ENCODE measurements at places on chromosomes 13 and 19.
A peak's percentile ranks its signal among the peaks of the same experiment; 100 is the strongest.

GRCh38 chr19:43483281-43483680 lies 17.9 kb upstream of the LYPD3 start:
- H3K27me3 ChIP-seq, result no peaks in the 10 kb centered on the region
- DNase-seq, result no peak
- peaks cover 13% of the 10 kb centered on the region for H3K36me3 ChIP-seq
- H3K4me1 ChIP-seq, result no peaks in the 10 kb centered on the region
- H3K27ac ChIP-seq, result no peak overlapping the region

DNA sequence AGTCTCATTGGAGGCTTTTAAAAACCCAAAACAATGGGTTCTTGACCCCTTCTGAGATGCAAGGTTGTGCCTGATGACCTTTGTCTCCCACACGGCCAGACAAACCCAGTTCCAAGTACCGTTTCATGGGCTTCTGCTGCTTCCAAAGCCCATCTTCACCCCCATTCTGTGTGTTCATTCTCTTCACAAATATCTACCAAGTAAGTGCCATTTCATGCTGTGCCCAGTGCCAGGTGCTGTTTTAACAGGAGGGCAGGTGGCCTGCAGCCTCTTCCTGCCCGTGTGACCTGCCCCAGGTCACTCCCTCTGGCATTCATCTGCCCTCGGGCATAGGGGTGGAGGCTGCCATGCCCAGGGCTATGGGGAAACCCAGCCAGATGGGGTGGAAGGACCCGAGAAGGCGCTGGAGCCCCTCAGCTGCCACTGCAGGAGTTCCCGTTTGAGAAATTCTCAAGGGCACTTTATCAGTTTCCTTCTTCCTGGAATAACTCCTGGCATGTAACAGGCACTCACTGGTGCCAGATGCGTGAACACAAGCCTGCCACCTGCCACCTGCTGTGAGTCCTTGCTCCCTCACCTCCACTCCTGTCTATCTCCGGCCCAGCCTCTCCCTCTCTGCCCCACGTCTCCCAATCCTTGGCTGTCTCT lies 12.5 kb downstream of the CAPN12 start:
- H3K4me1 ChIP-seq, result peaks cover 25% of the 10 kb centered on the region
- no peak overlapping the region for H3K4me3 ChIP-seq
- peaks cover 55% of the 10 kb centered on the region for H3K36me3 ChIP-seq
- H3K27ac ChIP-seq, result no peak overlapping the region
- peaks cover 9% of the 10 kb centered on the region for H3K27me3 ChIP-seq
- no peak for DNase-seq

DNA sequence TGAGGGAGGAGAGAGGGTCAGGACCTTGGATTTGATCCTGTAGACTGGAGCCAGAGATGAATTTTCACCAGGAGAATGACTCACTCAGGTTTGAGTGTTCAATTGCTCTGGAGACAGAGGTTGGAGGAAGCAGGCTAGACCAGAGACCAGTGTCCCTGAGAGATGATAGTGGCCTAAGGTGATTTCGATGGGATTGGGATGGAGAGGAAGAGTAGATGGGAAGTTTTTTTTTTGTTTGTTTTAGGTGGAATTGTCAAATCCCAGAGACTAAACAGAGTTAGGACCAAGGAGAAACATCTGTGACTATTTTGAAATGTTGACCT lies 2.3 kb downstream of the CEBPG start:
- H3K36me3 ChIP-seq, result no peaks in the 10 kb centered on the region
- DNase-seq, result no peak
- H3K27ac ChIP-seq, result no peak overlapping the region
- no peaks in the 10 kb centered on the region for H3K27me3 ChIP-seq

GRCh38 chr19:49400029-49400428 lies 12.0 kb downstream of the KASH5 start:
- DNase-seq, result no peak
- no peaks in the 10 kb centered on the region for H3K4me1 ChIP-seq
- no peak overlapping the region for H3K4me3 ChIP-seq
- no peaks in the 10 kb centered on the region for H3K36me3 ChIP-seq

DNA sequence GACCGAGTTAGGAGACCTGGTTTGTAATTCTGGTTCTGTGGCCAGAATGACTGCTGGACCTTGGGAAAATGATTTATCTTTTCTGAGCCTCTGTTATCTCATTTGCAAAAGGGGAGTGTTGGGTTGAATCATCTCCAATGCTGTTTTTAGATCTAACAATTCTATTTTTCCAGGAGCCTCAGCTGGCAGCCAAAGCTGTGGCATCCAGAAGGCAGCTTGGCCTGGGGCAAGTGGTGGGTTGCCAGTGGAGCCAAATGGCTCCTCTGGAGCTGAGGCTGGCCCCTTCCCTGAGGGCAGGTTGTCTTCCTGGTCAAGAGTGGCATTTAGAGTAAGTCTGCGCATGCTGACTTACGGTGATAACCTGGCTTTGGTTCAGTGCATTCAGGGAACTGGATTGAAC lies 21.3 kb downstream of the B3GLCT start:
- no peak for DNase-seq
- H3K27me3 ChIP-seq, result no peaks in the 10 kb centered on the region
- no peak overlapping the region for H3K27ac ChIP-seq
- no peak overlapping the region for H3K4me3 ChIP-seq

DNA sequence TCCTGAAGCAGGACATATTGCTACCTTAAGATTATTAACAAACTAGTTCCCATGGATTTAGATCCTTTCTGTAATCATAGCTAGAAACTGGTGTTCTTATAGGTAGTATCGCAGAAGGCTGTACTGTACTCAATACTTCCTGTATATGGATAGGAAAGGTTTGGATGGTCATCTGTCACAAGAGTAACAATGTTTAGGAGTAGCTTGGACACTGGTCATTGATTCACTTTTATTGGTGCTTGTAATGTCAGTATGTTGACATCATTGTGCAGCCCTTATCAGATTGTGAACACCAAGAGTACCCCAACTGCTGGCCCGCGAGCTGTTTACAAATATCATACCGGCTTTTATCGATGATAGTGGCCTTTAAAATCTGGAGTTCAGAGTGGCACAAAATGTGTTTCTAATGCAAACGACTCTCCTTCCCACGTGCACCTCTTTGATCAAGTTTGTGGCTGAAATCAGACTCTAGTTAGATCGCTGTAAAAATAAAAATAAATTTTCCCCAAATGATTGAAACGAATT lies 605 bp upstream of the CDK8 start:
- H3K27ac ChIP-seq, result peak overlapping the region; percentile 90
- no peaks in the 10 kb centered on the region for H3K27me3 ChIP-seq
- H3K4me1 ChIP-seq, result no peaks in the 10 kb centered on the region

DNA sequence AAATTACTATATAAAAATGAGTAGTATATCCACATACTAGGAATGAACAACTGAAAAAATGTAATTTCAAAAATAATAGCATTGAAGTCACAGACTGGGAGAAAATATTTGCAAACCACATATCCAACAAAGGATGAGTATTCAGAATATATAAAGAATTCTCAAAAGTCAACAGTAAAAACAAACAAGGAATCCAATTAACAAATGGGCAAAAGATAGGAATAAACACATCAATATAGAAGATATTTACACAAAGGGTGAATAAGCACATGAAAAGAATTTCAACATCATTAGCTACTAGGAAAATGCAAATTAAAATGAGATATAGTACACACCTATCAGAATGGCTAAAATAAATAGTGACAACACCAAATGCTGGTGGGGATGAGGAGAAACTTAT lies 37.0 kb downstream of the MYCBP2 start:
- no peaks in the 10 kb centered on the region for H3K4me1 ChIP-seq
- H3K4me3 ChIP-seq, result no peak overlapping the region
- H3K27me3 ChIP-seq, result no peaks in the 10 kb centered on the region

DNA sequence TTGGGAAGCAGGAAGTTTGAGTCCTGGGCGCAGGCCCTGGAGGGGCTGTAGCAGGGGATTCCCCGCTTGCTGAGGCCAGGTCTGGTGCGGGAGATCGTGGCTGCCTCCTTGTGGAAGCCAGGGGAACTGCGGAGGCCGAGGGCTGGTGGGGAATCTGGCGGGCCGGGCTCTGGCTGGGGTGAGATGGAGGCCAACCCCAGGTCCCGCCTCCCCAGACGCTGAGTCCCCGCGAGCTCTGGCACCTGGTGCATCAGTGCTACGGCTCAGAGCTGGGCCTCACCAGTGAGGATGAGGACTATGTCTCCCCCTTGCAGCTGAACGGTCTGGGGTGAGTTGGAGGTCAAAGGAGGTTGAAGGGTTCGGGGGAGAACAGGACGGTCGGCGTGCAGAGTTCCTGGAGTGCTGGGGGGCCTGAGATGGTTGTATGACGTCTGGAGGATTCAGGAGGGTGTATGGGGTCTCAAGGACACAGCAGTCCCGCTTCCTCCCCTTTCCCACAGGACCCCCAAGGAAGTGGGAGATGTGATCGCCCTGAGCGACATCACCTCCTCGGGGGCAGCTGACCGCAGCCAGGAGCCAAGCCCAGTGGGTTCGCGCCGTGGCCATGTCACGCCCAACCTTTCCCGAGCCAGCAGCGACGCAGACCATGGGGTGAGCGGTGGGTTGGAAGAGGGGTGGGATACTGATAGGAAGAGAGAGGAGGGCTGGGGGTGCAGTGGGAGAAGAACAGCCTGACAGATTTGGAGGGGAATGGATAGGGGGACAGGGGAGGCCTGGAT lies 13.1 kb downstream of the GRAMD1A start:
- no peak overlapping the region for H3K4me3 ChIP-seq
- no peak for DNase-seq
- H3K4me1 ChIP-seq, result peaks cover 8% of the 10 kb centered on the region
- peaks cover 96% of the 10 kb centered on the region for H3K36me3 ChIP-seq
- no peaks in the 10 kb centered on the region for H3K27me3 ChIP-seq

GRCh38 chr13:79936368-79937136 lies 404.4 kb downstream of the SPRY2 start:
- peaks cover 5% of the 10 kb centered on the region for H3K4me1 ChIP-seq
- peak overlapping the region; percentile 87 for H3K27ac ChIP-seq
- H3K4me3 ChIP-seq, result peak overlapping the region; percentile 7
- no peaks in the 10 kb centered on the region for H3K27me3 ChIP-seq
- peak; percentile 82 for DNase-seq
- H3K36me3 ChIP-seq, result no peaks in the 10 kb centered on the region

- no peak for DNase-seq
- no peaks in the 10 kb centered on the region for H3K27me3 ChIP-seq
- H3K4me1 ChIP-seq, result peaks cover 20% of the 10 kb centered on the region
- H3K27ac ChIP-seq, result no peak overlapping the region
These were observed 5.3 kb downstream of the GRAMD1A start for GRCh38 chr19:35005256-35005977.

GRCh38 chr19:33358408-33358807 lies 15.1 kb upstream of the CEBPG start:
- H3K27me3 ChIP-seq, result no peaks in the 10 kb centered on the region
- no peak for DNase-seq
- H3K4me1 ChIP-seq, result no peaks in the 10 kb centered on the region
- no peak overlapping the region for H3K27ac ChIP-seq

GRCh38 chr13:112244495-112245177 lies 131.5 kb upstream of the SPACA7 start:
- H3K4me1 ChIP-seq, result peaks cover 16% of the 10 kb centered on the region
- H3K27me3 ChIP-seq, result no peaks in the 10 kb centered on the region
- DNase-seq, result no peak
- H3K27ac ChIP-seq, result no peak overlapping the region
- no peak overlapping the region for H3K4me3 ChIP-seq

- no peak overlapping the region for H3K4me3 ChIP-seq
- H3K4me1 ChIP-seq, result no peaks in the 10 kb centered on the region
- no peak for DNase-seq
- no peaks in the 10 kb centered on the region for H3K27me3 ChIP-seq
- H3K36me3 ChIP-seq, result no peaks in the 10 kb centered on the region
These were observed 163.5 kb downstream of the COG6 start for GRCh38 chr13:39818953-39819352.

DNA sequence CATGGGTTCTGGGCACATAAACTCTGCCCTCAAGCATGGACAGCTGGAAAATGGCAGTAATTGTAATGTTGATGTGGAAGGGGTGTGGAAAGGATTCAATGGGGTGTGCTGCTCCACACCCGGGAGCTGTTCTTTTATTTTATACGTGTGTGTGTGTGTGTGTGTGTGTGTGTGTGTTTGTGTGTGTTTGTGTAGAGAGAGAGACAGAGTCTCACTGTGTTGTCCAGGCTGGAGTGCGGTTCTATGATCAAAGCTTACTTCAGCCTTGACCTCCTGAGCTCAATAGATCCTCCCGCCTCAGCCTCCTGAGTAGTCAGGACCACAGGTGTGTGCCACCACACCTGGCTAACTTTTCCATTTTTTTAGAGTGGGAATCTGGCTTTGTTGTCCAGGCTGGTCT lies 2.8 kb downstream of the MRPS12 start:
- H3K27me3 ChIP-seq, result no peaks in the 10 kb centered on the region
- no peak for DNase-seq
- peaks cover 19% of the 10 kb centered on the region for H3K4me1 ChIP-seq
- H3K27ac ChIP-seq, result no peak overlapping the region
- H3K36me3 ChIP-seq, result peaks cover 24% of the 10 kb centered on the region

DNA sequence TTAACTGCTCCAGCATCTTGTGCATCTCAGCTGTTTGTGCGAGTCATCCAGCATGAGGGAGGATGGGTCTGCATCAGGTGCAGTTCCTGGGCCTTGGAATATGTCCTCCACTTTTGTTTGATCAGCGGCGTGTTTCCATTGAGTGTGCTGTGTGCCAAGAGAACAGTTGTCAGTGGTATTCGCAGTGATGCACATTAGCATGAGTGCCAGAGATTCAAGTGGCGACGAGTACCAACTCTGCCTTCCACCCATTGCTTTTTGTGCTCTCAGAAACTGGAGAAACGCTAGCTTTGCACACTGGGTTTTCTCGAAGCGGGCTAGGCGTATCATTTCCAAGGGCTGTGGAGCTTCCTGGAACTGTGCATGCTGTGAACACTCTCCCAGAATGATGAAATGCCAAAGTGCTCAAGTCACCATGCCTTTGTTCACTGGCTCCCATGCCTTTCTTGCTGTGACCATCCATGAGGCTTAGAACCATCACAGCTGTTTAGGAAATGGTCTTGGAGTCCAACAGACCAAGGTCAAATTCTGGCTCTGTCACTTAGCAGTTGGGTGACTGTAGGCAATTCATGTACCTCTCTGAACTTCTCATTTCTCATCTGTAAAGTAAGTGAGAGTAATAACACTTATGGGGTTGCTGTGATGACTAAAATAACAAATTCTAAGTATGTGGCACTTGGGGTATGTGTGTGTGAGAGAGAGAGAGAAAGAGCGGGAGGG lies 18.4 kb downstream of the LRCH1 start:
- no peak overlapping the region for H3K27ac ChIP-seq
- no peaks in the 10 kb centered on the region for H3K27me3 ChIP-seq
- H3K36me3 ChIP-seq, result no peaks in the 10 kb centered on the region
- H3K4me3 ChIP-seq, result no peak overlapping the region

- peaks cover 2% of the 10 kb centered on the region for H3K27me3 ChIP-seq
- H3K4me1 ChIP-seq, result no peaks in the 10 kb centered on the region
- no peak overlapping the region for H3K4me3 ChIP-seq
- H3K36me3 ChIP-seq, result no peaks in the 10 kb centered on the region
These were observed 94.3 kb downstream of the FAM216B start for GRCh38 chr13:42875475-42876269.
